IMR-90 (cell line): ENCODE measurements at places on chromosomes 5 and 9. TPM values are rescaled to one million over a fixed set of nuclear protein-coding genes. Genes with fewer than 3 reads are reported as not detected.

GRCh38 chr9:85941622-85941940 lies 635 bp downstream of the NAA35 start:
- peaks cover 7% of the 10 kb centered on the region; the same call in 1 of the 2 replicates for H3K36me3 ChIP-seq
- no peaks in the 10 kb centered on the region for H3K27me3 ChIP-seq

GRCh38 chr9:104784098-104784497 lies 20.2 kb downstream of the NIPSNAP3B start:
- H3K36me3 ChIP-seq = peaks cover 49% of the 10 kb centered on the region
- no peaks in the 10 kb centered on the region for H3K4me1 ChIP-seq

DNA sequence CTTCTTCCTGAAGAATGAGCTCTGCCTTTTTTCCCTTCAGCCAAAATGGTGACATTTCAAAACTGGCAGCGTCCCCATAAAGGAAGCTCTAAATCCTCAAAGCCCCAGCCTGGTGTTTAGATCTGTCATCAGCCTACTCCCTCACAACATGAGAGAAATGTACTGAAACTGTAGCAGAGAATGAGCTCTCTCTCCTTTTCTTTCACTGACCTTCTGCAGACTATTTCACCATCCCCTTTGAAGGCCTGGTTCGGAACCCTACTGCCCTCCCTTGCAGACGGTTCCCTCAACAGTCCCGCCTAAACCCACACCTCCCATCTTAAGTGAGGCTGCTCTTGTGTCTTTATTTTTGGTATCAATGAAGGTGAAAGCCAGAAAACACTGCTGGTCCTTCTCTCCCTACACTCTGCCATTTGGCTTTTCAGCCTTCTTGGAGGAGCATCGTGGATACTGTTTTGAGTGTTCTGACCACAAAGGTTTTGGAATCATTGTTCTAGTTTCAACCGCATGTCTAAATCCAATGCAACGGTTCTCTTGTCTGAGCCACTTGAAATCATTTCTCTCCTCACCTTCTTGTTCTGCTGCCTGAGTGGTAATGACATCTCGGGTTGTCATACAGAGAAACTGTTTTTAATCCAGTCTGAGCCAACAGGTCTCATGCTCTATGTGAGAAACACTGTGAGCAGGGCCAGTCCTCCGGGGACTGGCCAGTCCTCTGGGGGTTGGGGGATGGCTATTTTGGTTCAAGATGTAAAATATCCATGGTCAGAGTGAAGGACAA lies 39.0 kb downstream of the ITK start:
- H3K27ac ChIP-seq = no peak overlapping the region
- no peaks in the 10 kb centered on the region for H3K36me3 ChIP-seq
- DNase-seq = no peak
- H3K4me1 ChIP-seq = no peaks in the 10 kb centered on the region

DNA sequence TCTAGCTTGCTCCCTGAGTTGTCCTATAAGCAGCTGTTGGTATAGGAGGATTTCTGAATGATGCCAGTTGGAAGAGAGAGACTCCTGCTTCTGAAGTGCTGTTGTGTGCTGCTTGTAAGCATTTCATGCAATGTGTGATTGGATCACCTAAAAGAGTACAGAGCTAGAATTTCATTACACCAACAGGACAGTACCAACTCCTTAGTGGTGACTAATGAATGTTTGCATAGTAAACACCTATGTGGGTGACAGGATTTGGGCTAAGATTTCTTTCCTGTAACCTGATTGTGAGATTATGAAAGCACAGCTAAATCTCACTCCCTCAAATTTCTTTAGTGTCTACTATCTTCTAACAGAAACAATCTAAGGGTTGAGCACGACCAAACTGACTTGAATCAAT lies 67.0 kb downstream of the GCNT1 start:
- no peak overlapping the region for H3K27ac ChIP-seq
- H3K4me1 ChIP-seq = no peaks in the 10 kb centered on the region
- no peak for DNase-seq
- H3K36me3 ChIP-seq = no peaks in the 10 kb centered on the region
- no peaks in the 10 kb centered on the region for H3K27me3 ChIP-seq

The MZB1 gene
- not detected in 2 replicates for polyA plus RNA-seq

The TGFBI gene
- polyA plus RNA-seq = 1,362 and 1,551 TPM in 2 replicates

DNA sequence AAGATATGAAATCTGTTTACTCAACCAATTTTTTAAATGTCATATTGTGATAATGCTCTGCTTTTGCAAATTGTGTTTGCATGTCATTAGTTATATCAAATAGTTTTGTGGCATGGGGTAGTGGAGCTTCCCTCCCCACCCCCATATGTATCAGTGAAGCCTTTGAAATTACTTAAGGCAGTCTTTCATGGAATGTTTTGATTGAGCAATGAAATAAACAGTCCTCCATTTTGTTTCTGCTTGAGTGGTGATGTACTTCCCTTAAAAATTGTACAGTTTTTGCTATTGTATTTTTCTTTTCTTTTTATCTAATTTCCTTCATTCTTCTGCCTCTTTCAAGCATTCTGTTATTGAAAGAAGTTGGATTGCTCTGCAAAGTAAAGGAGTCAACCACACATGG lies 3.5 kb downstream of the SOWAHA start:
- peaks cover 10% of the 10 kb centered on the region for H3K4me1 ChIP-seq
- peak; percentile 47 for DNase-seq
- H3K27ac ChIP-seq = no peak overlapping the region
- H3K4me3 ChIP-seq = no peak overlapping the region

DNA sequence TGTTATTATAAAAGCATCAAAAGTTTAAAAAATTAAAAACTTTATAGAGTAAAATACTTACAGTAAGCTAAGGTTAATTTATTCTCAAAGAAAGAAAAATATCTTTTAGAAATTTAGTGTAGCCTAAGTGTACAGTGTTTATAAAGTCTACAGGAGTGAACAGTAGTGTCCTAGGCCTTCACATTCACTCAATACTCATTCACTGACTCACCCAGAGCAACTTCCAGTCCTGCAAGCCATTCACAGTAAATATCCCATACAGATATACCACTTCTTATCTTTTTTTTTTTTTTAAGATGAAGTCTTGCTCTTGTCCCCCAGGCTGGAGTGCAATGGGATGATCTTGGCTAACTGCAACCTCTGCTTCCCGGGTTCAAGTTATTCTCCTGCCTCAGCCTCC lies 73.1 kb upstream of the FST start:
- no peaks in the 10 kb centered on the region for H3K36me3 ChIP-seq
- peak; percentile 93 for DNase-seq
- peaks cover 22% of the 10 kb centered on the region for H3K4me1 ChIP-seq
- no peak overlapping the region for H3K4me3 ChIP-seq
- H3K27me3 ChIP-seq = no peaks in the 10 kb centered on the region
- peak overlapping the region; percentile 98 for H3K27ac ChIP-seq

DNA sequence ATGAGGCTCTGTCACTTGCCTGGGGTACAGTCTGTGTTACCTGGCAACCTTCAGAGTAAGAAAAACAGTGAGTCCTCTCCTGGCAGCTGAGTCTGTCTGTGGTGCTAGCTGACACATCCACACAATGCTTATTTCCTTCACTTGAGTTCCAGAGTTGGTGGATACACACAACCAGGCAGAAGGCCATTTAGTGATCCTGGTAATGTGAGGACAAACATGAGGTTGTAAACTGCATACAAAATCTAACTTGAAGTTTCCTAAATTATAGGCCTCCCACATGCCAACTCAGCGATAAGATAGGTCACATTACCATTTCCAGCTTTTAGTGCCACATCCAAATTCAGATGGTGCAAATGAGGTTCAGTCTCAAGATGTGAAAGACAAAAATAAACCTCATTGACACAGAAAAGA lies 125.5 kb downstream of the DCP2 start:
- DNase-seq = peak; percentile 50
- no peak overlapping the region for H3K4me3 ChIP-seq
- H3K36me3 ChIP-seq = peaks cover 31% of the 10 kb centered on the region
- no peaks in the 10 kb centered on the region for H3K4me1 ChIP-seq

- H3K36me3 ChIP-seq = no peaks in the 10 kb centered on the region
- no peaks in the 10 kb centered on the region for H3K4me1 ChIP-seq
- H3K27me3 ChIP-seq = no peaks in the 10 kb centered on the region
Observed at GRCh38 chr9:8391566-8391965, 592.0 kb upstream of the DMAC1 start.

- H3K27me3 ChIP-seq = peaks cover 32% of the 10 kb centered on the region
- H3K36me3 ChIP-seq = no peaks in the 10 kb centered on the region
- peak; percentile 8 for DNase-seq
- H3K4me1 ChIP-seq = no peaks in the 10 kb centered on the region
- peak overlapping the region; percentile 54 for H3K4me3 ChIP-seq
- H3K27ac ChIP-seq = no peak overlapping the region
Observed at GRCh38 chr5:53381-54174, 38.4 kb upstream of the PLEKHG4B start.

The FOXI1 gene
- polyA plus RNA-seq = not detected in 2 replicates

DNA sequence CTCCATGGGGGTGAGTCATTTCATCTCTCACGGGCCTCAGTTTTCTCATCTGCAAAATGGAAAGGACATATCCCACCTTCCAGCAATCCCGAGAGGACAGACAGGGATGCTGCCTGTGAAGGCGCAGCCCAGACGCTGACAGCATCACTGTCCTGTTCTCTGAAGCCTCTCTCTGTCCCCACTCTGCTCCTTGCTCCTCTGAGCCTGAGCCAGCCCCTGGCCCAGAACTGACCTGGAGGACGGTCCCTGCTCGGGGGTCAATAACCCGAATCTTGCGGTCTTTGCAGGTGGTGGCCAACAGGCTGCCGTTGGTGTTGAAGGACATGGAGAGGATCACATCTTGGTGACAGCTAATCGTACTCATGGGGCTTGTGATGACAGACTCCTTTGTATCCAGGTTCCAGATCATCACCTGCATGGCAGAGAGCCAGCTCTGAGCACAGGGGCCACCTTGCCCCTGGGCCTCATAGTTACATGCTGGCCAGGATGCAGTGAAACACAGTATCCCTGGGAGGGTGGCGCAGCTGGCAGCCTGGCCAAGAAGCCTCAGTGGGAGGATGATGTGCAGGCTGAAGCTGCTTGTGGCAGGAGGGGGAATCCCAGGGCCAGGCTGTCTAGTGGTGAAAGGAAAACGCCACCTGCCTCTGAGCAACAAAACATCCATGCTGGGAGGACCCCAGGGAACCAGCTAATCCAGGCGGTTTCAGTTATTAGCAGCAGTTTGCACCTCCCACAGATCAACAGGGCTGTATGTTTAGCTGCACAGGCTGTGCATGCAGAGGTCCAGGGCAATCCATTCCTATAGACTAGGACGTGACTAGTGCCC lies 14.0 kb upstream of the TRIM14 start:
- H3K36me3 ChIP-seq = no peaks in the 10 kb centered on the region
- DNase-seq = no peak
- no peaks in the 10 kb centered on the region for H3K4me1 ChIP-seq
- H3K4me3 ChIP-seq = no peak overlapping the region
- peaks cover 2% of the 10 kb centered on the region for H3K27me3 ChIP-seq

The CAMK2A gene
- 0.17 and 0.19 TPM in 2 replicates for polyA plus RNA-seq

DNA sequence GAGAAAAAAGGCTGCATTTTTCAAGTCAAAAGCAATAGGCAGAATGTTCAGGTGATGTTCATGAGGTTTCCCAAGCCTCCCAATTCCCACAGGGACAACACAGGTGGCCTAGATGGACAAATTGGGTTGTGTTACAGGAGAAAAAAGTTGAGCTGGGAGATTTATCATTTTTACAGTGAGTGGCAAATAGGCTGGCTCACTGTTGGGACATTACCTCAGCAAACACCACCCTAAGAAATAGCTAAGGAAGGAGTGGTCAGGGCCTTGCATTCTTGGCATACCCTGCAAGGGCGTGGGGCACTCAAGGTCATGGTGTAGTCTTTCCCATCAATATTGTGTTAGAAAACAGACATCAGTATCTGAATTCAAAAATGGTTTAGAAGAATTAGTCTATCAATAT lies 23.3 kb upstream of the CPLANE1 start:
- peak; percentile 2 for DNase-seq
- no peaks in the 10 kb centered on the region for H3K4me1 ChIP-seq
- H3K4me3 ChIP-seq = no peak overlapping the region
- H3K36me3 ChIP-seq = no peaks in the 10 kb centered on the region
- no peak overlapping the region for H3K27ac ChIP-seq

DNA sequence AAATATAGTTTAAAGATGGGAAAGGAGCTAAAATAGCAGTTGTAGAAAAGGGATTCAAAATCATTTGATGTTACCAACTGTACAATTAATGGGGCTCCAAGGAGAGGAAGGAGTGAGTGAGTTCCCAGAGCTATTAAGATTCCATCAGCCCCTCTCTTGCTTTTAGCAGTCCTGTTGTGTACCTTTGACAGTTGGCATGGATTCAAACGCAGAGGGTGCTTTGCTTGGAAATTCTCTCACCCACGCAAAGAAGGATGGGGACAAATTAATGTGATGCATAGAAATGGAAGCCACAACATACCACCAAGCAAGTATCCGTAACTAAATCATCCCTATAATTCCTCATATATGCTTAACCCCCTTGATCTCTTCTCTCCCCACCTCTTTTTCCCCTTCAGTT lies 461.3 kb downstream of the EBF1 start:
- no peaks in the 10 kb centered on the region for H3K27me3 ChIP-seq
- no peak overlapping the region for H3K27ac ChIP-seq
- DNase-seq = no peak
- no peak overlapping the region for H3K4me3 ChIP-seq
- no peaks in the 10 kb centered on the region for H3K36me3 ChIP-seq

The AJM1 gene
- 1.5 and 1.9 TPM in 2 replicates for polyA plus RNA-seq

The CLIC3 gene
- 1.7 and 2.1 TPM in 2 replicates for polyA plus RNA-seq

DNA sequence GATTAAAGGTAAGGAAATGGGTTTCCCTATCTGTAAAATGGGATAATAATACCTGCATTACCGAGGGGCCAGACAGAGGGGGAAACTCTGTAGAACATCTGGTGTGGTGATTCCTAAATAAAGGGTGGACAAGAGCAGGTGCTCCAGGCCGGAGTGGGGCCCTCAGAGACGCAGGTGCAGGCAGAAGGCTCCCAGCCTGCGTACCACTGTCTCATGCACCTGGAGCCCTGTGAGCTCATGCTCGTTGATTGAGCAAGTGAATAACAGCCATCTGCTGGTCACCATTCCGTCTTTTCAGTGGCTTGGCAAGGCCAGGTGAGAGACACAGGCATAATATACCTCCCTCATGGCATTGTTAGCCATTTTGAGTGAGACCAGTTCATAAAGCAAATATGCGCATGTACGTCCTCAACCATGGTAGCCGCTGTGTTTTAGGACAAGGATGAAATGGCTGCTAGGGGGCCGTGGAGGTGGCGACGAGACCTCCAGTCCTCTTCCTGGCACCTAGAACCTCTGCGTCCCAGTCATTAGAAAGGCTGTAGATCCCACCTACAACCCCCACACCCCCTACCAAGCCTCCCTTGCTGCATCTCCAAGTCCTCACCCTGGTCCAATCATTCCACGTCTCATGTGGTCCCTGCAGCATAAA lies 198.0 kb upstream of the MVB12B start:
- no peaks in the 10 kb centered on the region for H3K36me3 ChIP-seq
- H3K4me3 ChIP-seq = no peak overlapping the region
- no peak overlapping the region for H3K27ac ChIP-seq
- H3K4me1 ChIP-seq = no peaks in the 10 kb centered on the region
- H3K27me3 ChIP-seq = peaks cover 23% of the 10 kb centered on the region

- H3K4me1 ChIP-seq = no peaks in the 10 kb centered on the region
- DNase-seq = no peak
- no peaks in the 10 kb centered on the region for H3K36me3 ChIP-seq
- H3K27ac ChIP-seq = no peak overlapping the region
- peaks cover 21% of the 10 kb centered on the region for H3K27me3 ChIP-seq
Observed at GRCh38 chr5:59767211-59767605, 126.3 kb downstream of the PDE4D start.
